Type B pancreatic cell (in vitro differentiated cells): ENCODE measurements at places on chromosomes 3 and 15.
A peak's percentile ranks its signal among the peaks of the same experiment; 100 is the strongest.

- no peak overlapping the region for H3K27ac ChIP-seq
- DNase-seq, result no peak
- no peaks in the 10 kb centered on the region for H3K36me3 ChIP-seq
- peaks cover 6% of the 10 kb centered on the region for H3K4me1 ChIP-seq
- H3K27me3 ChIP-seq, result no peaks in the 10 kb centered on the region
Observed at GRCh38 chr3:147816752-147817151, 407.6 kb downstream of the ZIC1 start.

DNA sequence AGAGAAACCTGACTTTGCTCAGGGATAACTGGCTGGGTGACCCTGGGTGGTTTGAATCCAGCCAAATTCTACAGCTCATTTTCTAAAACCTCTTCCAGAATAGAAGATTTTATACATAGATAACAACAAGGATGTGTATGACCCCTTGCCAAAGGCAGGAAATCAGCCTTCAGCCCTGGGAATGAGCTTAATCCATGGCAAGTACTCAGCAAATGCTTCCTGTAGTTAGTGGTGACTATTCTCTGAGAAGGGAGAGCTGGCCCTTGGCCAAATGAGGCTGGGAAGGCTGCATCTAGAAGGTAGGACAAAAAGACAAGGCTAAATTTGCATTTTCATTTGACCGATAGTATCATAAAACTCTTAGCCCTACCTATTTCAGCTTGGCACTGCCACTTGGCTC is 4.6 kb upstream of the HACD3 start:
- DNase-seq, result no peak
- H3K27me3 ChIP-seq, result no peaks in the 10 kb centered on the region
- H3K4me3 ChIP-seq, result no peak overlapping the region
- H3K27ac ChIP-seq, result no peak overlapping the region
- no peaks in the 10 kb centered on the region for H3K36me3 ChIP-seq

DNA sequence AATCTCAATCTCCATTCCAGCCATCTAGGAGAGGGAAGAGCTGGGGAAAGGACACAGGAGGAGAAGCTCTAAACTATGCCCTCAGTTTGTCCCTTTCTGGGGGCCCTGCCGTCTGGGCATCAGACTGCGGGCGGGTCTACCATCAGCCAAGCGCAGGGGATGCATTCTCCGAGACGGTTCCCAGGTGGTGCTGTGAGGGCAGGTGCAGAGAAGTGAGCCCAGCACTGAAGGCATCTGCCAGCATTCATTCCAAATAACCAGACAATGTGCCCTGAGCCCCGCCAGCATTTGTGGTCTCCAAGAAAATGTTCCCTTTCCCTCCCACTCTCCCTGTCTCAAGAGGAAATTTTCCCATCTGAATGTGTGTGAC is 265.7 kb downstream of the XXYLT1 start:
- H3K36me3 ChIP-seq, result no peaks in the 10 kb centered on the region
- peaks cover 30% of the 10 kb centered on the region for H3K4me1 ChIP-seq
- H3K4me3 ChIP-seq, result no peak overlapping the region
- peak; percentile 50 for DNase-seq

DNA sequence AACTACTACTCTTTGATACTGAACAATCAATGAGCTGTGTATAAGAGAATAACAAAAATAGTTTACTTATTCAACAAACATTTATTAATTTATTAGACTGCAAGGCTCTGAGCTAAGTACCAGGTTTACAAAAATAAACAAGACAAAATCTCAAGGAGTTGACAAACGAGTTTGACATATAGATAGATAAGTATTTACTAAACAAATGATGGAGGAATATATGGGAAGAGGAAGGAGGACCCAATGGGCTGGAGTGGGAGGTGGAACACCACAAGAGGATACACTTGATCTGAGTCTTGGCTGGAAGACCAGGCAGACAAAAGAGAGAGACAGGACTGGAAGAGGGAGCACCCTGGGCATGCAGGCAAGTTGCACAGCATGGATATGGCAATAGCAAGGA is 47.5 kb upstream of the FSIP1 start:
- H3K4me3 ChIP-seq, result no peak overlapping the region
- peaks cover 13% of the 10 kb centered on the region for H3K27me3 ChIP-seq
- H3K4me1 ChIP-seq, result peaks cover 10% of the 10 kb centered on the region
- no peak for DNase-seq
- no peaks in the 10 kb centered on the region for H3K36me3 ChIP-seq

GRCh38 chr3:172098698-172099494 is 59.5 kb downstream of the FNDC3B start:
- H3K27ac ChIP-seq, result no peak overlapping the region
- peaks cover 54% of the 10 kb centered on the region for H3K4me1 ChIP-seq
- peaks cover 14% of the 10 kb centered on the region for H3K36me3 ChIP-seq
- H3K27me3 ChIP-seq, result no peaks in the 10 kb centered on the region

DNA sequence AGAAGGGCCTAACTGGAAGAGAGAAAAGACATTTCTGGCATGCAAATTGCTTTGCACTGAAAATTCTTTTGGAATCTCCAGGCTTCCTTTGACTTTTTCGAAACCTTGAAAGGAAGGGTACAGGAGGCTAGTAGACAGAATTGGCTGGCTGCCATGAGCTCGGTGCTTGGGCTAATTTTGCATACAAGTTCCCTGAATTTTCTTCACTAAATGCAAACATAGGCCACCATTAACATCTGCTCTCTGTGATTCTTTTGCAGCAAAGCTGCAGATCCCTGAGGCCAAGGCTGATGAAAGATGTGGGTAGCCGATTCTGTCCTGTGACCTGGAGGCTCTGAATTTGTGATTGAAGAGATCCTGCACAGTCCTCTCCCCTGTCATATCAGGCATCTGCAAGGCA is 247.8 kb upstream of the MCTP2 start:
- no peak for DNase-seq
- peaks cover 33% of the 10 kb centered on the region for H3K4me1 ChIP-seq
- H3K27me3 ChIP-seq, result peaks cover 17% of the 10 kb centered on the region
- no peaks in the 10 kb centered on the region for H3K36me3 ChIP-seq

GRCh38 chr3:167684388-167684993 is 30.7 kb upstream of the WDR49 start:
- no peak overlapping the region for H3K4me3 ChIP-seq
- no peaks in the 10 kb centered on the region for H3K4me1 ChIP-seq
- no peak overlapping the region for H3K27ac ChIP-seq
- no peak for DNase-seq

DNA sequence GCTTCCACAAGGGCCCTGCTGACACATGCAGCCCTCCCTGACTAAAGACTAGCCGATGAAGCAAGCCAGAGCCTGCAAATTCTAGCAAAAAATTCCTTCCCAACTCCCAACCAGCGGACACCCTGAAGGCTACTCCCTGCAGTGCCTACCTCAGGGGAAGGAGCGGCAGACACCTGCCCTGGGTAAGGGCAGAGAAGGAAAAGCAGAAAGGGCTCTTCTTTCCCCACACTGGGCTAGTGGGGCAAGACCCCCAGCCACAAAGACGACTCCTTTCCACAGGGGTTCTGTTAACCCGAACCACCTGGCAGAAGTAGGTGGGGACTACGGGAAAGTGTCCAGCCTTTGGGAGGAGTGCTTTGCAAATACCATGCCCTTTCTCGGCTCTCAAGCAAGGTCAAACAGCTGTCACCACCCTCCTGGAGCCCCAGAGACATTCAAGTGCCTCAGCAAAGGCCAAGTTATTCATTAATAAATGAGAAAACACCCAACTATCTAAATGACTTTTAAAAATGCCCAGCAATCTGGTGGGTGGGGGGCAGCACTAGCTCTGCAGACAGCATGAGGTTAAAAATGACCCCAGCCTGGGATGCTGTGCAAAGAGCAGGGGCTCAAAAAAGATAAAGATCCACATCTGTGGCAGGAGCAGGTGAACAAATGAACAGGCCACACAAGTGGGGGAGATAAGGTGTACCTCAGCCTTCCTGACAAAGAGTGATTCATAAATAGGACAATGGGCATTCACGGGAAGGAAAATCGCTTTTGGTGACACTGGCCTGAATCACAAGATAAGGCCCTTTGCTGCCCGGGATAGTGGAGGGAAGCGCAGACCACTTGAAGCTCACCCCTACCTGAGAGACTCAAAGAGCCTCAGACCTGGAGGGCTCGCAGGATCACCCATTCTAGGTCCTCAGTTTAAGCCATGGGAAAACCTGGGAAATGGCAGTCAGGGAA is 33.0 kb downstream of the CCDC12 start:
- peaks cover 72% of the 10 kb centered on the region for H3K4me1 ChIP-seq
- H3K27ac ChIP-seq, result peak overlapping the region; percentile 97
- DNase-seq, result no peak

- H3K36me3 ChIP-seq, result peaks cover 16% of the 10 kb centered on the region
- H3K27ac ChIP-seq, result peak overlapping the region; percentile 84
- H3K27me3 ChIP-seq, result no peaks in the 10 kb centered on the region
- no peaks in the 10 kb centered on the region for H3K4me1 ChIP-seq
- no peak overlapping the region for H3K4me3 ChIP-seq
Observed at GRCh38 chr15:67224889-67225288, 29.6 kb downstream of the AAGAB start.

DNA sequence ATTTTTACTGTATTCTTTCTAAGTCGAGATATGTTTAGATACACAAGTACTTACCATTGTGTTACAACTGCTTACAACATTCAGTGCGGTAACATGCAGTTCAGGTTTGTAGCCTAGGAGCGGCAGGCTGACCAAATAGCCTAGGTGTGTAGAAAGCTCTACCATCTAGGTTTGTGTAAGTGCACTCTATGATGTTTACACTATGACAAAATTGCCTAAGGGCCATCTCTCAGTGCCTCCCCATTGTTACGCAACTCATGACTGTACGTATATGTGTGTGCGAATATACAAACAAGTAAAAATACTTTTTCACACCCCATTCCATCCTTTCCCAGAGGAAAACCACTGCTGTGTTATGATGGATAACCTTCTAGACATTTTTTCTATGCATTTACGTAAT is 44.3 kb downstream of the PXYLP1 start:
- peaks cover 8% of the 10 kb centered on the region for H3K4me1 ChIP-seq
- H3K4me3 ChIP-seq, result no peak overlapping the region
- peaks cover 9% of the 10 kb centered on the region for H3K36me3 ChIP-seq
- H3K27me3 ChIP-seq, result no peaks in the 10 kb centered on the region
- DNase-seq, result no peak

- no peaks in the 10 kb centered on the region for H3K36me3 ChIP-seq
- no peak overlapping the region for H3K4me3 ChIP-seq
- H3K27ac ChIP-seq, result no peak overlapping the region
- no peak for DNase-seq
- H3K27me3 ChIP-seq, result peaks cover 3% of the 10 kb centered on the region
Observed at GRCh38 chr3:22322861-22323260, 571.9 kb upstream of the ZNF385D start.

- H3K27me3 ChIP-seq, result no peaks in the 10 kb centered on the region
- H3K4me3 ChIP-seq, result no peak overlapping the region
- no peak overlapping the region for H3K27ac ChIP-seq
- no peak for DNase-seq
- peaks cover 5% of the 10 kb centered on the region for H3K4me1 ChIP-seq
Observed at GRCh38 chr3:64303881-64304280, 78.6 kb upstream of the PRICKLE2 start.

DNA sequence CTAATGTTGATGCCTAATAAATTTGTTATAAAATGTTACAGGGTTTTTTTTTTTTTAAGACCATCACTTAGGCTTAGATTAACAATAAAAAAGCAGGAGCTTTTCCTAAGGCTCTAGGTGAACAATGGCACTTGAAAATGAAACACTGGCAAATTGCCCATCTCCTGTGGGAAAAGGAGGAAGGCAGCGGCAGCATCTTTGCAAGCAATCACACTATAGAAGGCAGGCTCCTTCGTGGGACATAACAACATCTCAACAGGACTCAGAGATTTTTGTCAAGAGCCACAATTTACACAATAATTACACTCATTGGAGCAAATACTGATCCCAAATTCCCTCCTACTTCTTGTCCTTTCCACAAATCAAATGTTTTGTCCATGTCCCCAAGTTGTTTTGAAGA is 646.7 kb downstream of the ROBO2 start:
- no peak overlapping the region for H3K27ac ChIP-seq
- no peaks in the 10 kb centered on the region for H3K27me3 ChIP-seq
- no peak overlapping the region for H3K4me3 ChIP-seq
- no peak for DNase-seq

- no peak for DNase-seq
- no peak overlapping the region for H3K27ac ChIP-seq
- H3K36me3 ChIP-seq, result no peaks in the 10 kb centered on the region
- H3K4me1 ChIP-seq, result no peaks in the 10 kb centered on the region
- H3K27me3 ChIP-seq, result peaks cover 37% of the 10 kb centered on the region
- H3K4me3 ChIP-seq, result no peak overlapping the region
Observed at GRCh38 chr15:43255376-43255775, 11.4 kb downstream of the TGM5 start.

- DNase-seq, result no peak
- H3K27ac ChIP-seq, result no peak overlapping the region
- no peak overlapping the region for H3K4me3 ChIP-seq
- H3K36me3 ChIP-seq, result peaks cover 4% of the 10 kb centered on the region
- peaks cover 5% of the 10 kb centered on the region for H3K4me1 ChIP-seq
Observed at GRCh38 chr3:124163689-124164088, 171.8 kb upstream of the ROPN1 start.

DNA sequence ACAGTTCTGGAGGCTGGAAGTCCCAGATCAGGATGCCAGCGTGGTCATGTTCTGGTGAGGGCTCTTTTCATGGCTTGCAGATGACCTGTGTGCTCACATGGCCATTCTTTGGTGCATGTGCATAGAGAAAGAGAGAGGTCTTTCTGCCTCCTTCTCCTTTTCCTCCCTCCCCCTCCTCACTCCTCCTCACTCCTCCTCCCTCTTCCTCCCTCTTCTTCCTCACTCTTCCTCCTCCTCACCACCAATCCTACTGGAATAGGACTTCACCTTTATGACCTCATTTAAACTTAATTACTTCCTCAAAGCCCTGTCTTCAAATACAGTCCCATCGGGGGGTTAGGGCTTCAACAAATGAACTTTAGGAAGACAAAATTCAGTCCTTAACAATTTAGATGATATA is 23.8 kb downstream of the ZNF654 start:
- no peaks in the 10 kb centered on the region for H3K27me3 ChIP-seq
- no peak overlapping the region for H3K4me3 ChIP-seq
- DNase-seq, result no peak
- H3K4me1 ChIP-seq, result peaks cover 15% of the 10 kb centered on the region
